Chondrocyte (in vitro differentiated cells): ENCODE measurements at places on chromosomes 4 and X.

GRCh38 chr4:8837181-8837841, 34.3 kb downstream of the HMX1 start:
- DNase-seq = peak; percentile 73

GRCh38 chr4:122131562-122132157, 20.5 kb upstream of the BLTP1 start:
- DNase-seq = no peak

- DNase-seq = no peak
These were observed 424.0 kb upstream of the CXorf51B start for GRCh38 chrX:146385529-146385928.

DNA sequence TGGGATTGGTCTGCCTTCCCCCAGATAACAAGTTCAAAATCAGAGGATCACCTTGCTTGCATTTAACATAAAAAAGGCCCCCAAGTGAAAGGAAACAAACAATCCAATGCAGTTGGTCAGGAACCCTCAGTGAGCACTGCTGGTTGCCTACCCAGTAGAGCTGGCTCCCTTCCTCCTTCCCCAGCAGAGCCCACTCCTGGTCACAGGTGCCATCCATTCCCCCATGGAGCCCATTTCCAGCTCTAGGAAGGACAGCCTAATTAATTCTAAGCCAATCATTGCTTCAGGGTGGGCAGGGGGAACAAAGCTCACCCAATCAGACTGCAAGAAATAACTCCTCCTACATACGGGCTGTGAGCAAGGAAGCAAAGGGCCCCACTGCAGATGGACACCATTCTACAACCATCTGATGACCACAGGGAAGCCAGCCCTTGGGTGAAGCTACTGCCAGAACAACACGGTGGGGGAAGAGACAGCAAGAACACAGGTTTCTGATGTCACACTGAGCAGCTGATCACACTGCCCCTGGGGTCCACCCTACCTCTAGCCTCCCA, 86.5 kb downstream of the SH3KBP1 start:
- no peak for DNase-seq

DNA sequence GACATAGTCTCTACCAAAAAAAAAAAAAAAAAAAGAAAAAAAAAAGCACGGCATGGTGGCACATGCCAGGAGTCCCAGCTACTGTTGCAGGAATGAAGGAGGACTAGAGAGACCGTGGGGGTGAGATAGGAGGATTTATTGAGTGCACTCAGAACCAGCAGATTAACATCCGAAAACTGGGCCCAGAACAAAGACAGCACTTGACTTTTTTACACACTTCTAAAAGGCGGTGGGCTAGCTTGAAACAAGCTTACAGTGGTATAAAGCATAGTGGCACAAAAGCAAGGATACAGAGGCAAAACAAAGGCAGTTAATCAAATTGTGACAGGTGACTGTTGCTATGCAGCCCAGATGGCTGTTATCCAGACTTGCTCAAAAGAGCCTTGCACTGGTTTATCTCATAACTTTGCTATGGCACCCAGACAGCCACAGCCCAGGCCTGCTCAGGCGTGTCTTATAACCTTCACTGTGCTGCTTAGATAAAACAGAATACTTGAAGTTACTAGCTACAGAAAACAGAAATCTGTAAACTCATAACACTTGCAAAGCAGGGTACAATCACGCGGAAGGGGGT, 9.9 kb upstream of the PI4K2B start:
- DNase-seq = no peak

GRCh38 chr4:88457307-88458103, 586 bp downstream of the HERC5 start:
- no peak for DNase-seq

GRCh38 chrX:118983513-118983912, 9.1 kb downstream of the LONRF3 start:
- DNase-seq = no peak

DNA sequence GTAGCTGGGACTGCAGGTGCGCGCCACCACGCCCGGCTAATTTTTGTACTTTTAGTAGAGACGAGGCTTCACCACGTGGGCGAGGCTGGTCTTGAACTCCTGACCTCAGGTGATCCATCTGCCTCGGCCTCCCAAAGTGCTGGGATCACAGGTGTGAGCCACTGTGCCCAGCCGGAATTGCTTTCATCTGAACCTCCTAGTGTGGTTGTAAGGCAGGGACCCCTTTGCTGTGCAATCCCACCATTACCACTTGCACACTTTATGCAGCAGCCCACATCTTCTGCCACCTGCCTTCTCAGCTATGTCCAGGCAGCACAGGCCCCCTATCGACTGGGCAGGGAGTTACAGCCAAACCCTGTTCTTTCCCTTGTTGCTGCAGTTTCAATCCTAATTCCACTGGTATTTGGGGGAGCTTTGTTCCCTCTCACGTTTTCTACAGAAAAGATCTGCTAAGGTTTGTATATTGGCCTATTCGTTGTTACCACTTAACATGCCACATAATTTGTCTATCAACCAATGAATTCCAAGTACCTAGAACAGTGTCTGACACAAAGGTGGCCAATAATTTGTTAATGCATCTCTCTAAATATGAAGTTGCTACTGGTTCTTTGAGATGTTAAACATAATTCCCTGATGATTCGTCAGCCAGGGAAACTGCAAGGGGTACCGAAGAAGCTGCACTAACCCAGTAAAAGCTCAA, 6.5 kb downstream of the RPL39 start:
- DNase-seq = no peak

GRCh38 chr4:69642961-69643360, 3.5 kb upstream of the UGT2A2 start:
- DNase-seq = no peak

- DNase-seq = no peak
These were observed 129.4 kb downstream of the FAT4 start for GRCh38 chr4:125444166-125444565.

GRCh38 chrX:109362101-109362500, 119.8 kb downstream of the GUCY2F start:
- DNase-seq = no peak

DNA sequence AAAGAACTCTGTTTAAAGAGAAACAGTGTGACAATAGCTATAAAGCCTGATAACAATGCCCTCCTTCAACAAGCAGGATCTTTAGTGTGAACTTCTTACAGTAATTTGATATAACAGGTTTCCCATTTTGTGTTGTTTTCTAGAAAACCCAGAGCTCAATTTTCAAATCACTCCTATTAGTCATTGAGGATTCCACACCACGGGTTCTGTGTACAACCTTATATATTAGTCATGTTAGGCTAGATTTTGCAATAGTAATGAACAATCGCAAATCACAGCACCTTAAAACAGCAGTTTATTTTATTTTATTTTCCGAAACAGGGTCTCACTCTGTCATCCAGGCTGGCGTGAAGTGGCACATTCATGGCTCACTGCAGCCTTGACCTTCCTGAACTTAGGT, 1020.9 kb upstream of the INTU start:
- no peak for DNase-seq

DNA sequence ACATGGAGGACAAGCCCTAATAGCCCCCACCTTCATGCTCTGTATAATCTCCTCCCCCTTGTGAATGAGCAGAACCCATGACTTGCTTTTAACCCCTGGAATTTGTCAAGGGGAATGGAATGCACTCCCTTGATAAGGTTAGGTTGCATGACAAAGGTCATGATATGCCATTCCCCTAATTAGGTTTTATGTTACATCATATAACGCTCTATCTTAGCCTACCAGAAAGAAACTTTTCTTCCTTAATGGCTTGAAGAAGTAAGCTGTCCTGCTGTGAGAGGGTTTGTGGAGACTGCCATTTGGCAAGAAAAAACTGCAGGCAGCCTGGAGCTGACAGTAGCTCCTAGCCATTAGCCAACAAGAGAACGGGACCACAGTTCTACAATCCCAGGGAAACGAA, 399.8 kb upstream of the MAD2L1 start:
- no peak for DNase-seq

GRCh38 chr4:124433044-124433443, 279.5 kb downstream of the ANKRD50 start:
- no peak for DNase-seq

DNA sequence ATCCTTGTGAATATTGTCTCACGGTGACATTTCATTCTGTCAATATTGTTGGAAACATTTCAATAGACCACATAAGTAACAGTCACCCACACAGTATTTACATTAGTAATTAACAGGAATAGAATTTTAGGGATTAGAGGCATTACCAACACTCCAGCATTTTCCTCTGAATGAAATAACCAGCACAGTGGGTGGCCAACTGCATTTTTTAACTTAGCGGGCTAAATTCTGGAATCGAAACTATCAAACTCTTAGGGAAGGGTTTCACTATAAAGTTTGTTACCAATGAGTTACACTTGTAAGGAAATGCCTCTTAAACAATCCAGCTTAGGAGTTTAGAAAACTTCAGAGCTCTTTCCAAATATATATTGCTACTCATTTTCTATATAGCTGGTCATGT, 403.0 kb downstream of the ADGRL3 start:
- no peak for DNase-seq

- DNase-seq = no peak
These were observed 12.7 kb upstream of the SMIM43 start for GRCh38 chr4:121777625-121778024.

DNA sequence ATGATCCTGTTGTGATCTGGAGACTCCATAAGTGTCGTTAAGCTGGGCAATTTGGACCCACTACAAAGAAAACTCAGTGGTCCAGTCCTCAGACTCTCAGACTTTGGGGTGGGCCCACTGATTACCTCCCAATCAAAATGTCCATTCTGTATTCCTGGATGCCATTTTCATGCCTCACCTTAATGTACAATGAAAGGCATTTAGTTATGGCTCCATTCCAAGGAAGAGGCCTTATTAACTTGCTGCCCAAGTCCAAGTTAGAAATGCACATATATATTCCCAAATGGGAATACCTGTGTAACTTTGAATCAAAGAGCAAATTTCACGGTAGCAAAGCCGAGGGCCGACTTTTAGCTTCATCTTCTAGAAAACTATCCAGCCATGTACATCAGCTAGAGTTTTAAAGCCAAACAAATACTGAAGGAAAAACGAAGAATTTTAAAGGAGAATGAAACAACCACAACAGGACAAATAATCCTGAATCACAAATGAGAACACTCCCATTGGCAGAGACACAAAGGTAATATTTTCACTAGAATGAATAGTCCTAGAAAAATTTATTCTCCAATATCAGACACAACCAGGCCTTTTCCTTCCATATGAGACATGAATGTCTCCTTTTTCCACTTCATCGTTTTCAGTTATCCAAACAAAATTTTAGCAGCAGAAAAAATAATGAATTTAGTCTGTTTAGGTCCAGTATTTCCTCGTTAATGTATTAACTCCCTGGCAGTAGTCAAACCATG, 63.7 kb upstream of the HHIP start:
- DNase-seq = no peak

GRCh38 chr4:89357787-89358186, 50.2 kb upstream of the GPRIN3 start:
- no peak for DNase-seq

GRCh38 chr4:108829966-108830492, 67.2 kb upstream of the ETNPPL start:
- no peak for DNase-seq

GRCh38 chr4:95363559-95363925, 185.2 kb downstream of the UNC5C start:
- DNase-seq = no peak

GRCh38 chrX:68834371-68835103, 5.7 kb downstream of the EFNB1 start:
- no peak for DNase-seq

GRCh38 chr4:17544205-17544604, 29.2 kb downstream of the CLRN2 start:
- no peak for DNase-seq

- no peak for DNase-seq
These were observed 1.5 kb downstream of the JADE1 start for GRCh38 chr4:128810871-128811570.

DNA sequence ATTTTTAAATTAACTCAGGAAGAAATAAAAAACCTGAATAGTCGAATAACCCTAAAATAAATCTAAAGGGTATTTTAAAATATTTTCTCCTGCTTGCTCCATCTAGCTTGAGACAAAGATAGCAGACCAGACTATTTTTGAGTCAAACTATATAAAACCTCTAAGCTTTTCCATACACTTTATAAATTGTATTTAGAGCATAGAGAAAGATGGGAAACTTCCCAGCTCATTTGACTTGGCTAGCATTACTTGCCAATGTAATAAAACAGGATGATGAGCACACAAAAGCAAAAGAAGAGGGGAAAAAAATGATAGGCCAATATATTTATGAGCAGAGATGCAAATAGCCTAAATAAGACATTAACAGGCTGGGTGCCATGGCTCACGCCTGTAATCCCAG, 117.1 kb downstream of the ANAPC4 start:
- no peak for DNase-seq

GRCh38 chrX:130285710-130286109, 17.0 kb upstream of the ZNF280C start:
- DNase-seq = no peak

- no peak for DNase-seq
These were observed 26.5 kb upstream of the FUNDC1 start for GRCh38 chrX:44569122-44569521.

DNA sequence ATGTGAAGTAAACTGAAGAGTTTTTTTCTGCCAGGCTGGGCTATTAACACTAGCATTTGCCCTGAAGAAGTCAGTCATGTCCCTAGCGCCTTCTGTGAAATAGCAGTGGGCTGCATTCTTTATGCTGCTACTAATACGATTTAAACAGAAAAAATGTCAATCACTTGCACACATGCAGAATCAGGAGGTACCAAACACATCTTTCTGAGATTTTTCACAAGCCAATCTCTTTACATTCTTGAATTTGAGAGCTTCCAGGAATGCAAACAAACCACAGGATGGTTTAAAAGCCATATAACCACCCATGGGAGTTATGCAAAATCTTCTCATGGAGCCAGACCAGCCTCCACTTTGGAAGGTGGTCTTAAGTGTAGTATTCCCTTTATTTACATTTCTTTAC, 220.1 kb downstream of the IQCM start:
- DNase-seq = no peak

DNA sequence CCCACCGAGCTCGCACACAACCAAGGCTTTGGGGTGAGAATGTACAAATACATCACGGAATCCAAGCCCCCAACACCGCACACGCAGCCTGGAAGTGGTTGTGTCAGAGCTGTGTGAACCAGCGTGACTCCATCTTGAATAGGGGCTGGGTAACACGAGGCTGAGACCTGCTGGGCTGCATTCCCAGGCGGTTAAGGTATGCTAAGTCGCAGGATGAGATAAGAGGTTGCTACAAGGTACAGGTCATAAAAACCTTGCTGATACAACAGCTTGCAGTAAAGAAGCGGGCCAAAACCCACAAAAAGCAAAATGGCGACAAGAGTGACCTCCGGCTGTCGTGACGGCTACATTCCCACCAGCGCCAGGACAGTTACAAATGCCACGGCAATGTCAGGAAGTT, 258.4 kb downstream of the DHRSX start:
- DNase-seq = peak; percentile 28

GRCh38 chr4:39319676-39320075, 46.5 kb downstream of the RFC1 start:
- DNase-seq = no peak

GRCh38 chr4:3196670-3197359, 52.1 kb upstream of the MSANTD1 start:
- DNase-seq = no peak

DNA sequence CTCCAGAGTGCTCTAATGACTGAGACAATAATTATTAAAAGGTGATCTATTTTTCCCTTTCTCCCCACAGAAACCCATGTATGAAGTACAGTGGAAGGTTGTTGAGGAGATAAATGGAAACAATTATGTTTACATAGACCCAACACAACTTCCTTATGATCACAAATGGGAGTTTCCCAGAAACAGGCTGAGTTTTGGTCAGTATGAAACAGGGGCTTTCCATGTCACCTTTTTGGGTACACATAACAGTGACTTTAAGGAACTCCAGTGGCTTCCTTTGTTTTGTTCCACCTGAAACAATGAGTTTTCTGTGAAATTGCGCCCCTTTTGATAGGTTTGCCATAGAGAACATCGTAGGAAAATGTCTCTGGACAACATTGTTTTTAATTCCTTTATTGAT, 69.6 kb downstream of the KIT start:
- DNase-seq = no peak
